ENCODE measurements at places on chromosomes 1 and 21.

GRCh38 chr1:36855699-36856494 lies 178.4 kb downstream of the GRIK3 start:
- no peak for DNase-seq

DNA sequence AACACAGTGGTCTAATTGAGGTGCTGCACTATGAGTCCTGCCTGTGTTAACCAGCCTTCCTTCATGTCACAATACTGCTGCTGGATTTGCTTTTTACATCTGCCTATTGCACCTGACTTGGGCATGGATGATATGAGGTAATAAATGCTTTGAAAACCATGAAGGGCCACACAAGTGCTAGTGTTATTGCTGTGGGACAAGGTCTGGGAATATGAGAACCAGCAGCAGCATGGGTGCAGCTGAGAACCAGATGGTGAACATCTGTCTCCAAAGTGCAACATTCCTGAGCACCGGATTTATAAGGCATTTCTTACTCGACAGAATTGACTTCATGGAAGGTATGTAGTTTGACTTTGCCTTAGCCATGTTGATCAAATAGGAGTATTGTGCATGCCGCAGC lies 16.6 kb downstream of the TRIM45 start:
- no peak for DNase-seq

DNA sequence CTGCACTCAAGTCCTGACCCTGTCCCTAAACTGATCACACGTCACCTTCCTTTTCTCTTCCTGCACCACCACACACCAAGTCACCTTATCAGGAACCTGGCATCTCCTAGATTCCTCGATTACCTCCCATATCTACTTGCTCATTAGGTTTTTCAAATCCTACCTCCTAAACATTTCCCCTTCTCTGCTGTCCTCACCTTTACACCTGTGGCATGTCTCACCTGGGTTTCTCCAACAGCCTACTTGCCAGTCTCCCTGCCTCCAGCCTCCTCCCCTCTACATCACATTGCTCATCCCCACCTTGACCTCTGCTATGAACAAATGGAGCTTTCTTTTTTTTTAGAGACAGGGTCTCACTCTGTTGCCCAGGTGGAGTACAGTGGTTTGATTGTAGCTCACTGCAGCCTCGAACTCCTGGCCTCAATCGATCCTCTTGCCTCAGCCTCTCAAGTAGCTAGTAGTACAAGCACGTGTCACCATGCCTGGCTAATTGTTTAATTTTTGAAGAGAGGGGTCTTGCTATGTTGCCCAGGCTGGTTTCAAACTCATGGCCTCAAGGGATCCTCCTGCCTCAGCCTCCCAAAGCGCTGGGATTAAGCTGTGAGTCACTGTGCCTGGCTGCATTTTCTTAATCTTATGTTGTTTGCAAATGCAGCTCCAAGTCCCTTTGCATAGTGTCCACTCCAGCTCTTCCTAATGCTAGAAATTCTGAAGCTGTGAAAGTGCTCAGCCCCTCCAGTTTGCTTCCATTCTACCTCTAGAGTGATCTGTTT lies 6.3 kb downstream of the IGSF9 start:
- DNase-seq: no peak

- no peak for DNase-seq
Observed at GRCh38 chr1:174322202-174322862, 125.4 kb upstream of the GPR52 start.

DNA sequence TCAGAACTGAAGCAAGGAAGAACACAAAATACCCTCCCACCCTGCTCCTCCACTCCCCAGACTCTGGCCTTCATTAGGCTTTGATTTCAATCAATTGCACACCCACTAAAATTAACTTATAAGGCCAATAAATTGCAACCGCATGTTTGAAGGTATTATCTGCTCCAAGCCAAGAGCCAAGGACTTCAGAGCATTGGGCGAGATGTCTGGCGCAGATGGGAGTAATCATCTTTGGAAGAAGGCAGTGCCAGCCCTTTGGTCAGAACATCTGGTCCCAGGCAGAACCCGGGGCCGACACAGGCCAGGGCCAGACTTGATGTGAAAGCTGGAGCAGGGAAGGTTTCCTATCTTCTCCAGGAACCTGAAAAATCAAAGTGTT lies 60.0 kb downstream of the SLC66A1 start:
- DNase-seq: no peak

DNA sequence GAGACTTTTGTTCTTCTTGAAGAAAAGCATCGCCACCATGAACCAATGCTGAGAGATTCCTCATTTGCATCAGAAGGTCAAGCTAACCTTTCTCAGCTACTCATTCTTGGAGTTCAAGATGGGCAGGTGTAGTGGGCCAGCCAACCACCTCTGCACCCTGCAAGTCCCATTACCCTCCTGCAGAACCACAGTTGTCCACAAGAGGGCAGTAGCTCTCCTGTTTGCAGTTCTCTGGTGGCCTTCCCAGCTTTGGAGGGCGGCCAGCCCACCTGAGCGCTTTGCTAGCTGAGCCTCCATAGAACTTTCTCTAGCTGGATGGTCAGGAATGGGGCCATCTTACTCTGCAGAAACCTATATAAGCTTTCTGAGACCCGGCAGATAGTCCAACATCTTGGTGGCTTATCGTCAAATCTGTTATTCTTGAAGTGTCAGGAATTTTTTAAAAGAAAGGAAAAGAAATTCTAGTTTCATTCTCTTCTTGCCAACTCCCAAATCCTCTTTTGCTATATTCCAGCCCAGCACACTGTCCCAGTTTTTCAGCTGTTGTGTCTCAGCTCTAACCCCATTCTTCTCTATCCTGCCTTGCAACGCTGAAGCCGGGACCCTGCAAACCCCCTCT lies 11.0 kb upstream of the LMX1A start:
- peak; percentile 89 for DNase-seq

DNA sequence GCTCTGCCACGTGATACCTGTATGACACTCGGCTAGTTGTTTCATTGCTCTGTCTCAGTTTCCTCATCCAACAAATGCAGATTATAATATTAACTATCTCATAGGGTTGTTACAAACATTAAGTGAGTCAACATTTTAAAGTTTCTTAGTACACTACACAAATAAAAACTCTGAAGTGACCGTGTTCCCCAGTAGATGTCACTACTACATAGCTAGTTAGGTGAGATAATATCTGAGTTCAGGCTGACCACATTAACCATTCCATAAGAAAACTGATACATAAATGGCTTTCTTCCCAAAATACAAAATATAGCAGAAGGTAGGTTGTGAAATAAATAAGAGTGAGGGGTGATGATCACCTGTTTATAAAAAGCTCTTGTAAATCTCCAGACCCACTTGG lies 214.1 kb downstream of the NUF2 start:
- DNase-seq: no peak

GRCh38 chr1:234533975-234534876 lies 55.2 kb upstream of the TARBP1 start:
- DNase-seq: no peak

DNA sequence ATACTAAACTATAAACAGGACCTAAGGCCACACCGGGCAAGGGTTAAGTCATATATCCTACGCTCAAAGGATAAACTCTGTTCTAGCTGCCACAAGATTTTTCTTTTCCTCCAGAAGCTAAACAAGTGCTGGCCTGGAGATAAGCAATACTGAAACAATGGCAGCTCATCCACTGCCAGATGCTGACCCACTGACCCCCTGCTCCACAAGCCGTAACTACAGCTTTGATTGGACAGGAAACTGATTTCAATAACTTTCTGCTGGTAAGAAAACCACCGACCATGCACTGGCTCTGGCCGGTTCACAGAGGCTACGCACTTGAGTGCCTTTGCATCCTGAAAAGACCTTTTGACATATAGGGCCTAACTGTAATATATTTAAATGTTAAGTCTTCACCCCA lies 51.3 kb upstream of the PLA2G2C start:
- no peak for DNase-seq

DNA sequence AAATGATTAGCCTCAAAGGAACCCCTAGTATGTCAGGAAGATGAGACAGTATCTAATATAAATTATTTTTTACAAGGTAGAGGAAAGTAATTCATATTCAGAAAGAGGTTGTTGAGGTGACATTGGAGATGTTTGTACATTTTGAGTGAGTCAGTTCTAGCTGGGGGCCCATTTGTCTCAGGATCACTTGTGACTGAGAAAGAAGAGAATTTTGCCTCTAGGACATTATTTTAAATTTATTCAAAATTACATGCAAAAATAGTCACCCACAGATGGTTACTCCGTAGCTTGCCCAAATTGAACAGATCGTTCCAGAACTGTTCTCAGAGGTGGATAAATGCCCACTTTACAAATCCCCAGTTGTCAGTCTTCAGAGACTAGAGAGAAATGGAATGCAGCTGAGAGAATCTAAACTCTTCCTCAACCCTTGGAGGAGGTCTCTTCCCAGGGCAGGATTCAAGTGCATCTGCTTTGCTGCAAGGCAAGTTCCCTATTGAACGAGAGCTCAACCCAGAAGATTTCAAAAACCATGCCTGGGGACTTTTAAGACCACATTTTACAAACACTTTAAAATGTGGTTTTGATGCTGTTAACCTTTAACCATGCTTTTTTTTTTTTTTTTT lies 987.8 kb upstream of the ADAMTS5 start:
- DNase-seq: no peak

GRCh38 chr1:244097523-244098405 lies 46.7 kb downstream of the ZBTB18 start:
- no peak for DNase-seq

GRCh38 chr21:41678924-41679318 lies 87.9 kb downstream of the RIPK4 start:
- DNase-seq: no peak

GRCh38 chr1:17447501-17447992 lies 8.1 kb upstream of the RCC2 start:
- DNase-seq: no peak

GRCh38 chr1:206754011-206754410 lies 16.6 kb upstream of the IL19 start:
- no peak for DNase-seq

DNA sequence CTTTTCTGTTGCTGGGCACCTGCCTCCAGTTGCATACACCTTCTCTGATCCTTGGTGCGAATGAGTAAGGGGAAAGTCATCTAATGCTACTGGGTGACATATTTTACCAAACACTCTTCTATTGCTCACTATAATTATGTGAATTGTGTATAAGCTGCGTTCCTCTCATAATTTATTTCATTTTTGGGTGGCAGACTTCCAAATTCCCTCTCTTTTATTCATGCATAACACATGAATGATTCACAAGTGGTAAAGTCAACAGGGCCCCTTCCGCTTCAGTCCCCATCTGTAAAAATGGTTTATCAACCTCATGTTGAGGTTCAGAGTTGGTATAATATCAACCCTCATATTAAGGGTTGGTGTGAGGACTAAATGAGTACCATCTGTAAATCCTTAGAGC lies 3.2 kb upstream of the QSOX1 start:
- DNase-seq: no peak

- no peak for DNase-seq
Observed at GRCh38 chr1:23984417-23985186, 4.5 kb upstream of the SRSF10 start.

DNA sequence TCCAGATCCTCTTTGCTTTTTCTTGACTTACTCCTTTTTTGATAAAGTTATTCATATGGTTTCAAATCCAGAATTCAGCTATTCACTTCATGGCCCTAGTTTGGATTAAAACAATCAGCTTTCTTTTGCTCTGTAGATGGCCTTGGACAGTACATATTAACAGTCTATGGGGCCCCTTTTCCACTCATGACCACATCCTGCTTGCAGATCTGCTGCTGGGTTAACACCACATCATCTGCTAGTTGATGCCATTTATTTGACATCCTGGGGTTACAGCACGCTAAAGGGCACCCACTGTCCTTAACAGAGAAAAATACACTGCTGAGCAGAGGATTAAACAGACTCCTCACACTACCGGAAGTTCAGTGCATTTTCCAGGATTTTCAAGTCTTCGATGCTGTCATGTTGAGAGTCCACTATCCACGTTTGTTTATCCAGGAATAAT lies 941 bp upstream of the IFI16 start:
- no peak for DNase-seq

DNA sequence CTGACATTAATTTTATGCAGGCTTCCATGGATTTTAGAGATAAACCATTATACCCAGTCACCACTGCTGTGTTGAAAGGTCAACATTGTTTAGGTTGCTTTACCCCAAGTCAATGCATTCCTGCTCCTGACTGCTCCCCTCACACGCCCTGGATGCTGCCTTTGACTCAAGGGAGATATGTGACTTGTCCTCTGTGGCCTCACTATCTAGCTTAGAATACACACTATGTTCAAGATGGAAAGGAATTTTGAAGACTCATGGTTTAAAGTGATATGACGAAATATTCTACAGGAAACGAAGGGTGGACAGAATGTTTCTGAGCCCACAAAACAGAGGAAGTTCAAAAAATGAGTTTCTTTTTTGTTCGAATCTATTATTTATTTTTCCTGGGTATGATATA lies 170.4 kb upstream of the NR5A2 start:
- DNase-seq: no peak

DNA sequence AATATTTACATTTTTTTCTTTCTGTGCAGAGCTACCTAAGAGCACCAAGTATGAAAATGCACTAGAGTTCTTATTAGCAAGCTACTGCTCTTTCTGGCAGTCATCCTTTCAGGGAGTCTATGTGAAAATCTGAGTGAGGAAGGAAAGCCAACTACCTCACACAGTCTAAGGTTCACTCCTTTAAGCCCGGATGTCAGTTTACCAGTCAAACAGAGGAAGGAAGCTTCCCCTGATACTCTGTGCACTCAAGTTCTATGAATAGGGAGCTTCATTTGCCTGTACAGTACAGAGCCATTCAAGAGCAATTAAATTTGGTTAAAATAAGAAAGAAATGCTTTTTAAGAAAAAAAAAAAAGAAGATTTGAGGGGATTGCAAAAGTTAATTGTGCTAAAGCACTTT lies 6.9 kb downstream of the COL11A1 start:
- DNase-seq: no peak

Data from D341Med (cell line).